KBM-7 (cell line): ENCODE measurements at places on chromosomes 2 and 18.

DNA sequence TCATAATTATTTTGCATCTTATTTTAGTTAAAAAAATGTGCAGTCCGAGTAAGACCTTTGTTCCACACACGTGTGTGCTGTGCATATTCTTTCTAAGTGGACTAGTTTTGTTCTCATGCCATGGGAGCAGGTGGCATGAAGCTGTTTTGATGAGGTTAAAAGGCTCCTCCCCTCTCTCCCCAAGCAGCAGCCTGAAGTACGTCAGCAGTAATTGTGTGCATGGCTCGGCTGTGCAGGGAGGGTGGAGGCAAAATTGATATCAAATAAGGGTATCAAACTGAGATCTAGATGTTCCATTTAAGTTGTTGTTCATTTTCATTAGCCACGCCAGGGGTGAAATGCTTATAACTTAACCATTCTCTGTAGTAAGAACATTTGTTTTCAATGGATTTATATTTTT, at the start of gene NYAP2:
Gene NYAP2 (plus strand): TSS at position 207 of the 400 bp plus-strand sequence. CDS start 9,171 bp downstream, outside the sequence.
- no peak for DNase-seq

- DNase-seq, result peak; percentile 60
Observed at GRCh38 chr2:113175042-113175628, 1.4 kb downstream of the PSD4 start.

DNA sequence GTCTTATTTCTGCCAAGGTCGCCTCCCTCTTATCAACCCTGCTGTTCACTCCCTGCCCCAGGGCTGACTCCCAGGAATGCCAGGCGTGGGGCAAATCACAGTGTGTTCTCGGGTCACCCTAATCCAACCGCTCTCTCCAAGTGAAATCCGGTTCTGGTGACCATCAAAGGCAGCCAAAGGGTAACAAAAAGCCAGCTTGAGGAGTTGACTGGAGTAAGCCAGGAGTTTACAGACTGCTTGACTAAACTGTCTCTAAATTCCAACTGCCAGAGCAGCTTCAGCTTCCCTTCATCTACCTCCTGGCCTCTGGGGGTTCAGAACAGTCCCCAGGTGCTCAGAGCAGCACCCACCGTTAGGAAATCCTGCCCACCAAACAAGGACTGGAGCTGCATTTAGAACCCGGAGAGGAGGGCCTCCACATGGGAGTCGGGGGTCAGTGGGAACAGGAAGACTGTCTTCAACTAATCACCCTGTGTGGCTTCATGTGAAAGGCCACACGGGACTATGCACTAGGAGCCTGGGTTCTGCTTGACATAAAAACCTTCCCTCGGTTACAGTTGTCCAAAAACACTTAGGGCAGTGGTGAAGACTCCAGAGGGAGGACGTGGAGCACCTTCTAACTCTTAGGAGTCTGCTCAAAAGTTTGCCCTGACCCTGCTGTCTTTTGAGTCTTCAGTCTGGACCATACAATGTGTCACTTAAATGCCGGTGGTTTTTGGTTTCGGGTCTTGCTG, 24.2 kb upstream of the MCFD2 start:
- DNase-seq, result peak; percentile 25

DNA sequence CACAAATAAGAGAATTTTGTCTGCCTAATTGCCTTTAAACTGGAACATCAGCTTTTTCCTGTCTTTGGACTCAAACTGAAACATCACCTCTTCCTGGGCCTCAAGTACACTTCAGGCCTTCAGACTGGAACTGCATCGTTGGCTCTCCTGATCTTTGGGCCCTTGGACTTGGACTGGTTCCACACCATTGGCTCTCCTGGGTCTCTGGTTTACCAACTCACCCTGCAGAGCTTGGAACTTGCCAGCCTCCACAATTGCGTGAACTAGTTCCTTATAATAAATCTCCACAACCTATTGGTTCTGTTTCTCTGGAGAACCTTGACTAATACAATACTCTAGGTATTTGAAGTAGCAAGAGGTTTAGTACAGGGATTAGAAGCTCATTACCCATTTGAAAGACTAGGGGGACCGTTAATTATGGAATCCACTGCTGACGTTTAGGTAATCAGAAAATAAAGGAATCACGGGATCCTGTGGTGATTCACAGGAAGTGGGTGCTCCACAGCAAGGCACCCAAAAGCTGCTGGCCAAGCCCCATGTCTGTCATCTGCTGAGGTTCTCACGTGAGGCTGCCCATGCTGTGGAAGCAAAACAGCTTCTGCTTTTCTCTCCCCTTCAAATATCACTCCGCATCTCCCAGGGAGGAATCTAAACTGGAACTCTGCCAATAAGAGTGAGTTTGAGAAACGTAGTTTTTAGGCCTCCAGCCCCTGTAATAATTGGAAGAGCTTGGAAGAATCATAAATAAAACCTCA, 20.0 kb upstream of the SGPP2 start:
- peak; percentile 84 for DNase-seq

DNA sequence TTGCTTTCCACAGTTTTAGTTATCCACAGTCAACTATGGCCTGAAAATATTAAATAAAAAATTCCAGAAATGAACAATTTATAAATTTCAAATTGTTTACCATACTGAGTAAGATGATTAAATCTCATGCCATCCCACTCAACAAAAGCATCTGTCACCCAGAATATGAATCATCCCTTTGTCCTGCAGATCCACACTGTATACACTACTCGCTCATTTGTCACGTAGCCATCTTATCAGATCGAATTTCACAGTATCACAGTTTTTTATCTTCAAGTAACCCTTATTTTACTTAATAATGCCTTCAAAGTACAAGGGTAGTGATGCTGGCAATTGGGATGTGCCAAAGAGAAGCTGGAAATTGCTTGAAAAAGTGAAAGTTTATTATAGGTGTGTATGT, 291.8 kb upstream of the LRATD1 start:
- DNase-seq, result no peak

DNA sequence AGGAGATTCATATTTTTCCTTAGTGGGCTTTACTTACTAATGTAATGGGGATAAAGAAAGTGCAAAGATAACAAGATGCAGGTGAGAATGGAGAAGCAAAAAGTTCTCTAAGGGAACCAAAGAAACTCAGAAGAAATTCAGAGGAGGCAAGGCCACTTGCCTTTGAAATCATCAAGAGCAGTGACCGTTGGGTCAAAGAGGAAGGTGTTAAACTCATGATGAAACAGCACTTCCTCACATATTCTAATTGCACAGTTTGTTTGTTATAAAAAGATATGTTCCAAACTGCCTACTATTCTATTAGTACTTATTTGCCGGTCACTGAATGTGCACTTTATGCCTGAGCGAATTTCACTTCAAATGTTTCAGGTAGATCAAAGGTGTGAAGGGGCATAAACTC, 975.1 kb downstream of the BCL11A start:
- no peak for DNase-seq

GRCh38 chr18:48033790-48034650, 103.6 kb upstream of the SMAD2 start:
- DNase-seq, result no peak

- no peak for DNase-seq
Observed at GRCh38 chr2:44553456-44553855, 191.7 kb downstream of the CAMKMT start.

DNA sequence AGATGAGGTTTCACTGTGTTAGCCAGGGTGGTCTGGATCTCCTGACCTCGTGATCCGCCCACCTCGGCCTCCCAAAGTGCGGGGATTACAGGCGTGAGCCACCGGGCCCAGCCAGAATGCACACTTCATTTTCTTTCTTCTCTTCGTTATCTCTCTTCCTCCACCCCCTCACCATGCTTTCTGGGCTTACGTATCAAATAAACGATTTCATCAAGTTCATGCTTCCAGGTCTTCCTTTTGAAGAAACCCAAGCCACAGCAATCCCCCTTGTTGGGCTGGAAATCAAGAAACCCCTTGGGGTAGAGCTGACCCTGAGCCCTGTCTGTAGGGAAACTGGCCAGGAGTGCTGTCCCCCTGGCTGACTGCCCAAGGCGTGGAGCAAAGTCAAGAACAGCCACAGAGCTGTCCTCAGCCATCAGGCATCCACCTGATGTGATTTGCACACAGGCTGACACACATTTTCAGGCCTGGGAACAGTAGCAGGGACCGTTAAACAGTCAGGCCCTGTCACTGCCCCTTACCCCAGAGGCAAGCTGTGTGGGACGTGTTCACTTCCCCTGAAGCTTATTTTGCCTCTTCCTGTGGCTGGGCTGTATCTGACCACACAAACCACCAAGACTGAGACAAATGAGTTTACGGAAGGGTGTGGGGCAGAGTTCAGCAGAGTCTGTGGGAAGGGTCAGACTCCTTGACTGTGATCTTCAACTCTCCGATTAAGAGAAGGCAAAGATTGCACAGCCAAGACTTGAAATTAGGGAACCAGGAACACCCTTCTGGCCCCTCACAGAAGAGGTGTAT, 15.1 kb upstream of the NMUR1 start:
- peak; percentile 95 for DNase-seq

GRCh38 chr2:181467966-181468707, 11.0 kb downstream of the ITGA4 start:
- DNase-seq, result no peak
